MG63 (cell line): ENCODE measurements at places on chromosomes 16 and 17. TPM values are rescaled to one million over a fixed set of nuclear protein-coding genes. Genes with fewer than 3 reads are reported as not detected.

The DOC2B gene
- total RNA-seq = 0.16 TPM in 1 of 2 replicates, not detected in the other

The TSNAXIP1 gene
- 1.4 TPM in 1 of 2 replicates, not detected in the other for total RNA-seq

GRCh38 chr17:81685108-81685507 lies 1.3 kb downstream of the HGS start:
- peak; percentile 76 for DNase-seq

The RNF112 gene
- not detected in 2 replicates for total RNA-seq

The NTN3 gene
- total RNA-seq = not detected in 2 replicates

GRCh38 chr16:64272028-64272427 lies 849.8 kb downstream of the CDH11 start:
- DNase-seq = no peak

- DNase-seq = peak; percentile 66
These were observed 25.8 kb upstream of the KLHDC4 start for GRCh38 chr16:87791295-87792204.

The MEAK7 gene
- total RNA-seq = 12.3 and 15.0 TPM in 2 replicates

The GRN gene
- 109 and 170 TPM in 2 replicates for total RNA-seq

The RAB37 gene
- total RNA-seq = not detected in 2 replicates

GRCh38 chr17:57442401-57442823 lies 186.1 kb downstream of the MSI2 start:
- DNase-seq = no peak

The NPIPB2 gene
- total RNA-seq = not detected in 2 replicates

The FSCN2 gene
- 0.12 TPM in 1 of 2 replicates, not detected in the other for total RNA-seq

DNA sequence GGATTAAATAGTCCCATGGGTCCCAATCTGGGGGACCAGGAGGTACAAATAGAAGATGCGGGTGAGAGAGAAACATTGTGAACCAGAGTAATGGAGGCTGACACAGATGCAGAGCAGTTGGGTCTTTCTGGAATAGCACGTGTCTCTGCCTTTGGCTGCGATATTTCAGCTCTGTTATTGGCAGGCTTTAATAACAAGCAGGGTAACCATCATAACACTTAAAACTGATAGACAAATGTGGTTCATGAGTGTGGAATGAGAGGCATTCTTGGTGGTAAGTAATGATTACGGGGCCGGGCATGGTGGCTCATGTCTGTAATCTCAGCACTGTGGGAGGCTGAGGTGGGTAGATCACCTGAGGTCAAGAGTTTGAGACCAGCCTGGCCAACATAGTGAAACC lies 110.3 kb downstream of the SNX29 start:
- no peak for DNase-seq

The C16orf89 gene
- not detected in 2 replicates for total RNA-seq

GRCh38 chr16:81442220-81442915 lies 2.2 kb upstream of the CMIP start:
- no peak for DNase-seq

GRCh38 chr17:58020401-58020800 lies 13.4 kb upstream of the SRSF1 start:
- no peak for DNase-seq

The CRYBA1 gene
- 0.69 TPM in 1 of 2 replicates, not detected in the other for total RNA-seq

GRCh38 chr16:35862242-35862641 lies 2402.8 kb downstream of the TP53TG3F start:
- DNase-seq = no peak

The HOXB8 gene
- total RNA-seq = 3.8 and 4.8 TPM in 2 replicates

DNA sequence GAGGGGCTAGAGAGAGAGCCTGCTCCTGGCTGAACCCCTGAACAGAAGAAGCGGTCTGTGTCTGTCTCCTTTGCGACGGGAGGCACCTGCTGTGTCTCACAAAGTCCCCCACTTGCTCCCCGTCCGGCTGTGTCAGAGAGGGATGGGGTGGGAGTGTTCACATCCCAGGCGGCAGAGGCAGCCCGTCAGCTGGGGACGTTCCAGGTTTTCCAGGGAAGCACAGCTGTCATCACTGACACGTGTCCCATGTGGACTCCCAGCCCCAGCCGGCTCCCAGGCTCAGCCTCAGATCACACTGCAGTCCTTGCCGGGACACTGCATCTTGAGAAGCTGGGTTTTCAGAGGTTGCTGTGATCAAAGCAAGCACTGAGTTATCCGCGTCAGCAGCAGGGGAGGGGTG lies 1.6 kb downstream of the TELO2 start:
- no peak for DNase-seq

GRCh38 chr17:45092911-45093430 lies 31.9 kb downstream of the NMT1 start:
- peak; percentile 99 for DNase-seq

The CHAD gene
- not detected in 2 replicates for total RNA-seq

- no peak for DNase-seq
These were observed 242.1 kb upstream of the DYNLRB2 start for GRCh38 chr16:80298676-80299075.

DNA sequence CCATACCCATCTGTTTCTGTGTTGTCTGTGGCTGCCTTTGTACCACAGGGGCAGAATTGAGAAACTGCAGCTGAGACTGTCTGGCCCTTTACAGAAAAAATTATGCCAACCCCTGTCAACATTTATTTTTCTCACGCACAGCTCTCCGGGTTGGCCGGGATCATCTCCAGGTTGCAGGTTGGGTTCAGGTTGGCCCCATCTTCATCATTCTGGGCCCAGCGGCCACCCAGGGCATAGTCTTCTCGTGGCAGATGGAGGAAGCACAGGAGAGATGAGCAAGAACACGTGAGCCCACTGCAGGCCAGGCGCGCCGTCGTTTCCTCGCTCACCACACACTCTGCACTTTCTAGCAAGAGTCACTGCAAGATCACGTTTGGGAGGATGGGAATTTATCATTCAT lies 66.1 kb upstream of the SEC14L1 start:
- no peak for DNase-seq

DNA sequence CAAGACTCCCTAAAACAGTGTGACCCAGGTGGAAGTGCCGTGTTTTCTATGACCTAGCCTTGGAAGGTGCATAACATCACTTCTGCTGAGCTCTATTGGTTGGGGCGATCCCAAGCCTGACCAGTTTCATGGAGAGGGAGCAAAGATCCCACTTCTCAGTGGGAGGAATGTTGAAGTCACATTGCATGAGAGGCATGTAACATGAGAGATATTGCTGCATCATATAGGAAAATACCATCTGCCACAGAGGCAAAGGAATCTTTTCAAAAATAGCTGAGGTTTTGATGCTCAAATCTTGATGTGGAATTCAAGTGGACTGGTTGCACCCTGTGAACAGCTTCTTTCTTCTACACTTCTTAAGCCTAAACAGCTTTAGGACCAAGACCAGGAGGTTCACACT lies 56.4 kb upstream of the NLRP1 start:
- DNase-seq = no peak

DNA sequence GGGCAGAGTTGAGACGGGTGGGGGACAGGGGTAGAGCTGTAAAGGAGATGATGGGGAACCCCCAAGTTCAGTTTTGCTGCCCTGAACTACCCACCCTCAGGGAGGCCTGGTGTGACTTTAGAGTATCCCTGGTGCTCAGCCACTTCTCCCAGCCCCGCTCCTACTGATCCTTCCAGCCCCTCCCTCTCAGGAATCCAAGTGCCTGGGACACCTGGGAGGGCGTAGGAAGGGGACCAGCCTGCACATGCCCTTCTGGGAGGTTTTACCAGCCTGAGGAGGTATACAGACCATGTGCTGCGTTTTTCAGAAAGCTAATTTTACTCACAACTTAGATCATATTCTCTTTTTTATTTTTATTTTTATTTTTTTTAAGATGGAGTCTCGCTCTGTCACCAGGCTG lies 4.1 kb downstream of the ST6GALNAC2 start:
- DNase-seq = no peak

The MPP2 gene
- 1.0 and 3.7 TPM in 2 replicates for total RNA-seq

The SLC9A5 gene
- total RNA-seq = 0.03 TPM in 1 of 2 replicates, not detected in the other

The PRSS8 gene
- total RNA-seq = not detected in 2 replicates

The TMEM114 gene
- total RNA-seq = not detected in 2 replicates

DNA sequence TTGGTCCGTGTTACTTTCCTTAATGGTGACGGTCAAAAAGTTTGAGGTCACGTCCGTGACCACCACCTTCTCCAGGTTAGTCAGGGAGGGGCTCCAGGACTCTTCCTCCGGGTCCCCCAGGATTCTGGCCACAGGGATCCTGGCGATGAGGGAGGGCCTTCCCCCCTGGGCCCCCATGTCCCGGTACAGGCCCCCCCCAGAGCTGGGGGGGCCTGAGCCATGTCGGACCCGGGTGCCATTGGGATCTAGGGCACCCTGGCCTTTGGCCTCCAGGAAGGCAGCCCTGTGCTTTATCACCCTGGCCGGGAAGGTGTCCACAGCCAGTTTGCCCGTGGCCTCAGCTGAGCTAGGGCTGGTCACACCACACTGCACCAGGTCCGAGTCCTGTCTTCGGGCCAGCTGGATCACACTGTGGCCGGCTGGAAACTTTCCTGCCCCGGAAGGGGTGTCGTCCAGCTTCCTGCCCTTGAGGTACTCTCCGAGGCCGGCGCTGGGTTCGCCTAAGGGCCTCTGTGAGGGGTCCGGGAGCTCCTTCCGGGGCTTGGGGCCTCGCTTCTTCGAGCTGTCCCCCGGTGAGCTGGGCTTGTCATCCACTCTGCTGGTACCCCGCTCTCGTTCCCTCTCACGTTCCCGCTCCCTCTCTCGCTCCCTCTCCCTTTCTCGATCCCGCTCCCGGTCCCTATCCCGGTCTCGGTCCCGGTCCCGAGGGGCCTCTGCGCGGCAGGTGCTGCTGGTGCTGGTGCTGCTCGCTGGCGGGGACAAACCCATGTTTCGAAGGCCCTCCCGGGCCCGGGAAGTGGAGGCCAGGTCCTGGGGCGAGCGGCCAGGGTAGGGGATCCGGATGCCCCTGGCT lies 2.0 kb downstream of the CBX8 start:
- no peak for DNase-seq

DNA sequence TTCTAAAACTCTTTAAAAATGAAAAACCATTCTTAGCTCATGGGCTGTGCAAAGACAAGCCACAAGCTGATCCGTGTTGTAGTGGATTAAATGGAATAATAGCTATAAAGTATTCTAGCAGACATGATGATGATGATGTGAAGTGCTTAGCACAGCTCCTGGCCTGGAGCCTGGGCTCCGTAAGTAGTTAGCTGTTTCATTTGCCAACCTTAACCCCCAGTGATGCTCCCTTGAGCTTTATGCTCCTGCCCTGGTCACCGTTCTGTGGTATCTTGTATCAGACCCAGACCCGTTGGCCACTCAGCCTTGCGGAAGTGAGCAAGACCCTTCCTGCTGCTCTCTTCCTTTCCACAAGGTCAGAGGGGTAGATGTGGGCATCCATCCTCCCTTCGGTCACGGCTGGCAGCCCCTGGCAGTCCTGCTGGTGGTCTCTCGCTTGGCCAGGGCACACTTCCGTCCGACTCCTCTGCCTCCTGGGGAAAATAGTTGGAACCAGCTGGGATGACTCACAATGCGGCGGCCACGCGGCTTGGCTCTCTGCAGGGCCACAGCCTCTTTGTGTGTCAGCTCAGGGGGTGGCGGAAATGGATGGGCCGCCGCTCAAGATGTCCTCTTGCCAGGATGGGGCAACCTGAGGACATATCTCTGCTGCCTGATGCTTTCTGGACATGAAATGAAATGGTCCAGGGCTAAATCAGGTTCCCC lies 79.1 kb downstream of the GPR139 start:
- peak; percentile 75 for DNase-seq

GRCh38 chr16:51757921-51758479 lies 606.9 kb upstream of the SALL1 start:
- no peak for DNase-seq

GRCh38 chr17:35048685-35049379 lies 14.7 kb downstream of the RFFL start:
- no peak for DNase-seq

DNA sequence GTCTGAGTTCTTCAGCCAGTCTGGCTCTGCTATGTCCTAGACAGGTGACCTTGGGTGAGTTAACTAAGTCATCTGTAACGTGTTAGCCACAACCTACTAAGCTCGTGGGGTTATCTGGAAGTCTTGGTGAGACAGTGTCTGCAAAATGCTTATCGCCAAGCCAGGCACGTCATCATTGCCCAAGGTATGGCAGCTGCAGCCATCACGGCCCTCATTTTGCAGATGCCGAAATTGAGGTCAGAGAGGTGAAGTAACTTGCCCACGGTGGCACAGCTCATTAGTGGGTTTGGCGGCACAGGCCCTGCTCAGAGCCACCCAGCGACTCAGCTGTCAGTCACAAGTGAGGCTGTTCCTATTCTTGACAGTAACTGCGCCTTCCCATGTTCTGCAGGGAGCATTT lies 79.8 kb downstream of the CMIP start:
- no peak for DNase-seq
